Stimulated activated memory B cell treated with anti-CD40 and anti-IgM and Interleukin-4, amounts not matched to agents 10 μg/mL and 1 μg/mL and 100 μg/mL, for 72 hours (primary cell): ENCODE measurements at places on chromosomes 1 and 21.

- no peak for ATAC-seq
These were observed 260.6 kb downstream of the SMYD3 start for GRCh38 chr1:246246430-246246829.

DNA sequence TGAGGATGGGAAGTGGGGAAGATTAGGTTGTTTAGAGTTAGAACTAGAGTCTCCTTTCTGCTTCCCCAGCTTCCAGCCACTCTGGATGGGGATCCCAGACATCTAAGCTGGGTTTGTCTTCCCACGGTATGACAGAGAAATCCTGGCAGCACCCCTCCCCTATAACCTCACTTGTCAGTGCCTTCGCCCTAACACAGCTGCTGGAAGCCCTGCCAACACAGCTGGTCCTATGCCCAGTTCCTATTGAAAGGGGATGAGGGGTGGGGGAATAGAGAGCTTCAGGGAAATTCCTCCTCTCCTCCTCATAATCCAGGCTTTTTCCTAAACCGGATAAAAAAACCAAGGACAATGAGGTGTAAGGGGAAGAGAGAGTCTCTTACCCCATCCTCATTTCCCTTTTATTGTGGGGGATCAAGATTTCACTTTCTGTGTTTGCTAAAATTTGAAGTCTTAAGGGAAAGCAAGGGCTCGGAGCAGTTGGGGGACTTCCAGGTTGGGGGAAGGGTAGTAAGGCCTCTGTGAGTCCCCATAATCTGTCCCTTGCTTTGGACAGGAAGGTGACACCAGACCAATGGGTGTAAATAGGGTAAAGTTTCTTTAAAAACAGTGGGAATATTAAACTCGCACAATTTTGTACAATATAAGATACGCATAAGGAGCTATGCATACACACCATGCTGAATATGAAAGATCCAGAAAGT is 590 bp downstream of the TMOD4 start:
- ATAC-seq: no peak

GRCh38 chr1:181178241-181178879 is 89.9 kb downstream of the IER5 start:
- no peak for ATAC-seq

- ATAC-seq: no peak
These were observed 489.3 kb upstream of the RUNX1 start for GRCh38 chr21:35538386-35538785.

DNA sequence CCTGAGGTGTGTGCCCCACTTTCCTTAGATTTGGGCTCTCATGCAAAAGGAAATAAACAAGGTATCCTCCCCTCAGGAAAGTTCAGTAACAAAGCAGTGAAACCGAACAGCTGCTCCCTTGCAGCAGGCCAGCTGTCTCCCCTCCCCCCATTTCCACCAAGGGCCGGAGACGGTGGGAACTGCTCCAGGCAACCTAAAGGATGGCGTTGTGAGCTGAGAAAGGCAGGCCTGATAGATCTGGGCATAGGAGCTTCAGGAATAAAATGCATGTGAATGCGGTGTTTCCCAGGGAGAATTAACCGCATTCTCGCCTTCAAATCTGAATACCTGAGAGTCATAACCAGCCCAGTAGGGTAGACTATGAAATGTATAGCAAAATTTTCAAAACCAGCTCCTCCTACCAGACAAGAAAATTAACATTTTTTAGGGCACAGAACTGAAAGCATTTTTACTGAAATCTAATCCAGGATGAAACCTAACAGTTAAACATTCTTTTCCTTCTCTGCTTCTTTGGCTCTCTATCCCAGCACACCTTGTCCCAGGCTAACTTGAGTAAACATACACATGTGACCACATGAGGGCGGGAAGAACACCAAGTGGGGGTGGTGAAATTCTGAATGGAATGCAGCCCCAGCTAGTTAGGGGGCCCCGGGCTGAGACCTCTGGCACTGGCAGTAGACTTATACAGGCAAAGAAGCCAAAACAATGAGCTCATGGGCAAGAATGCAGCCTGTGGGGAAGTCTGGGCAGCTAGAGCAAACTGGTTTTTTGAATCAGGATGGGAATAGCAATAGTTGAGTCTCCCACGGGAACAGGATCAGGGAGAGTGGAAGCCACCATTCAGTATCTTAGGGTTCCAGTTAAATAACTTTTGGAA is 11.5 kb downstream of the MCL1 start:
- peak; percentile 21 for ATAC-seq

DNA sequence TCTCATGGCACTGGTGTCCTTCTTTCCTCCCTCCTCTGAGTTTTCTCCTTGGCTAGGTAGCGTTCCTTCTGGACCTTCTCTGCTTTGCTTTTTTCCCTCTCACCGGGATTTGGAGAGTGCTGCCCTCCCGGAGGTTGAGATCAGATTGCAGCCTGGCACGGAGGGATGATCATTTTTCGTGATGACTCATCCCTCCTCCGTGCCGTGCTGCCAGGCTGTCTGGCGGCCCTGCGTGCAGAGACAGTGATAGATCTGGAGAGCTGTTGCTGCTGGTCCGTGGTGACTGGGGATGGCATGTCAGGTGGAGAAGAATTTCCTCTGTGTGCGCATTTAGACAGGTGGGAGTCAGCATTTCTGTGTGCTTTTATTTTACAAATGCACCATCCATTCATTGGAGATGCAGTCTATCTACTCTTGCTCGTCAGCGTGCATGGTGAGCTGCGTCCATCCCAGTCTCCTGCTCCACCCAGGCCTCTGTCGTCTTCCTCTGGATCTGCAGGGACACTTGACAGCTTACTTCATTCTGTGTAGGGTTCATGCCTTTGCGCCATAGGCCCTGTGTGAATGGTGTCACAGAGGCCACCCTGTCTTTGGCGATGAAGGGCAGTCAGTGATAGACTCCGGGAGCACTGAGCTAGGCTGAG is 104.4 kb downstream of the PCBP3 start:
- no peak for ATAC-seq

GRCh38 chr1:4868521-4868920 is 214.1 kb downstream of the AJAP1 start:
- ATAC-seq: no peak
